ENCODE measurements at places on chromosomes 11 and 22.
A peak's percentile ranks its signal among the peaks of the same experiment; 100 is the strongest.

GRCh38 chr11:1923201-1923956 lies 3.9 kb downstream of the TNNT3 start:
- no peak for DNase-seq

DNA sequence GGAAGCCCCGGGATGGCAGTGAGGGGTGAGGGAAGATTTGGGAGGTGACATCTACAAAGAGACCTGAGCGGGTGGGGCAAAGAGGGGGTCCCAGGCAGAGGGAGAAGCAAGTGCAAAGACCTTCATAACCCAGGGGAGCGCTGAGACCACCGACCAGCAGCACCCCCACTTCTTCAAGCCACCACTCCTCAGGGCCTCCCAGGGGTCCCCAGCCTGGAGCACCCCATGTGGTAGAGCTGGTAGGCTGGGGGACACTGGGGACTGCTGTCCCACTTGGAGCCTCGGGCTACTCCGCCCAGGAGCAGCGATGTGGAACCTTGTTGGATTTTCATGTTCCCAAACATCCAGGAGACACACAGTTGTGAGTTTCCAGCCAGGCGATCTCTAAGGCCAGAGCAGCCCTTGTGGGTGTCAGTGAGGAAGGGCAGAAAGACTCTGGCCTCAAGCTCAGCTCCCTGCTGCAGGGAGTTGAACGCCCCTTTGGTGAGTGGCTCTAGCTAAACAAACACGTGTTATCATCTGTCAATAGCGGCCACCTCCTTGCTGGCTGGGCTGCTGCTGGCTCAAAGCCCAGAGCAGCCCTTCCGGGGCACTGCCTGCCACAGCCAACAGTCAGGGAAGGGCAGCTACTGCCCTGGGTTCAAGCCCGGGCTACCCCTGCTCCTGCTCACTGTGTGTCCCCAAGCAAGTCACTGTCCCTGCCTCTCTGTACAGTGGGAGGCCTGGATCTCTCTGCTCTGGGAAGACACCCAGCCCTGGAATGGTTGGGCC lies 25.7 kb upstream of the CHKA start:
- peak; percentile 68 for DNase-seq

DNA sequence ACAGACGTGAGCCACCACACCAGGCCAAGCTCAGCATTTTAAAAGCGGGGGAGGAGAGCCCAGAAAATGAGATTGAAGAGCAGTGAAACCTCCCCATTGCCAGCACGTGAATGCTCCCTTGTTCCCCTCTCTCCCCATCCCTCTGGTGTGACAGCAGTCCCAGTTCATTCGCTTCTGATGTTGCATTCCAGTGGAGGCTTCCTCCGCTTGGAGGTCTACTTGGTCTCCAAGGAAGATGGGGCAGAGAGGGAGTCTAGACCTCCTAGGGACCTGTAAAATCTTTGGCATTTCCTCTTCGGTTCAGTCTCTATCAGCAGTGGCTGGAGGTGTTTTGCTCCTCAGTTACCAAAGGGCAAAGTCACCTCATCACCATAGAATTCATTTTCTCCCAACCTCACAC lies 30.2 kb upstream of the EP300 start:
- DNase-seq = no peak

DNA sequence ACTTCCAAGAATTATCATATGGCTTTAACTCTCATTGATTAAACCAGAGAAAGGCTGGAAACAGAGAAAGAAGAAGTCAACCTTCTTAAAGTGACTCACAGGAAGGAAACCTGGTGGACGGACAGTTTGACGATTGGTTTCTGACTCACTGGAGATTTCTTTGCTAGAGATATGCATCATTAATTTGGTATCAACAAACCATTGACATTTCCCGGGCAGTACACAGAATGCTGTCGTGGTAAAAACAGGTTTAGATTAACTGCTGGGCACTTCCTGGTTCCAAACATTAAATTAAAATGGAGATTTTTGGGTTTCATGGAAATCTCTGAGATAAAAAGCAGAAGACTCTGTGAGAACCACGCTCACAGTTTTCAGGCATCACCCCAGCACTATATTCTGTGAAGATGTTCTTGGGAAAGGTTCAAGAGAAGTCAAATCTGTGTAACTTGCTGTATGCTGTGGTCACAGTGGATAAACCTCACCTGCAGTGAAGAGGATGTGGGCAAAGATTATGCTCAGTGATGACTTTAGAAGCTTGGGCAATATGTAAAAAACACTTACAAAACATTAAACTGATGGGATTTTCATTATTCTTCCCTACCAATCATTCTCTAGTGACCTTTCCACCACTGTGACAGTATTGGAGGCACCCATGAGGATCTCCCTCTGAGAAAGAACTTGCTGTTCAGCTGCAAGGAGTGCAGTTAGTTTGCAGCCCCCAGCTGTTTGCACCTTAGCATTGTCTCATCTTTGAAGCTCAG lies 61.1 kb upstream of the CD44 start:
- DNase-seq = peak; percentile 31

DNA sequence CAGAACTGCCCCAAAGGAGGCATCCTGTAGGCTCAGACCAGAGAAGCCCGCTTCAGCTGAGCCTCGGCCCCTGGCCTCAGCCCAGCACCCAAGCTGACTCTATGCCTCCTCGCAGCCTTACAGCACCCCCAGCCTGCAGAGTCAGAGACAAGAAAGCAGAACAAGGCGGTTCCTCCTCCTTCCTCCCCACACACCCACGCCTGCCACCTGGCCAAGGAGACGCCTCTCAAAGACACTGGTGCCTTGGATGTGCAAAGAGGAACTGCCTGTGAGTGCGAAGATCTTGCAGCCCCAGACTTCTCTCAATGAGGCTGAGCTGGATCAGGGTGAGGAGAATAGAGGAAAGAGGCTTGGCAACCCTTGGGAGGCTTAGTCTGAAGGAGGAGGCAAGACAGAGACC lies 60.2 kb downstream of the PDE2A start:
- no peak for DNase-seq

DNA sequence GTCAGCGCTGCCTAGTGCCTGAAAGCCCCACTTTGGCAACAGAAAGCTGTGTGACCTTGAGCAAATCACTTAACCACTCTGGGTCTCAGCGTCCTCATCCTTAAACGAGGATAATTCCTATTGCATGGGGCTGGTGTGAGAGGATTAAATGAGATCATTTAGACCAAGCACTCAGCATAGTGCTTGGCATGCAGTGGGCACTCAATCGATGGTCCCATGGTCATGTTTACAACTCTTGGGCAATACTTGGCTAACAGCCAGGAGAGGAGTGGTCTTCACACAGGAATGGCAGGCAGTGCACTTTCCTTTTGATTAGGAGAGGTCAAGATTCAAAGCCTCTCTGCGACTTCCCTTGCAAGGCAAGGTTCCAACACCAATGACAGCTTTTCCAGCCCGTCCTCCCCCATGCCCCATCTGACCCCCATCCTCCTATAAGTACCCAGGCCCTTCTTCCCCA lies 14.1 kb downstream of the TNKS1BP1 start:
- peak; percentile 56 for DNase-seq

DNA sequence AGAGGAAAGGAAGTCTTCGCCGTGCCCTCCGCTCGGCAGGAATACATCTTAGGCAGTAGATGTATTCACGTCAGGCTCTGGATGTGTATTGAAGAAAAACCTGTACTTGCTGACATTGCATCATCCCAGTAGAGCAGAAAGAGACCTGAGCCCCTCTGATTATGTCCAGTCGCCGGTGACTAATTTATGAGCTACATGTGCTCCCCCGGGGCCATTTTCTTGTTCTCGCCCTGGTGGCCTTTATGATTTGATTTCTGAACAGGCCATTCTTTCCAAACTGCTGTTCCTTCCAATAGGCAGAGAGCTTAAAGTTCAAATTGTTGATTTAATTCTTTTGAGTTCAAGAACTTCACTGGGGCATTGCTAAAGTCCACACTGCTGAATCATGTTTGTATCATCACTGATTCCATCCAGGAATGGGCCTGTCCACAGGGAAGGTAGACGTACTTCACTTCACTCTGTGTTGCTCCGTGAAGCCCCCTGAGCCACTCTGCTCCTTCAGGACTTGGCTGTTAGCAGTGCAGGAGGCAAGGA lies 137.3 kb upstream of the RASSF10 start:
- no peak for DNase-seq

DNA sequence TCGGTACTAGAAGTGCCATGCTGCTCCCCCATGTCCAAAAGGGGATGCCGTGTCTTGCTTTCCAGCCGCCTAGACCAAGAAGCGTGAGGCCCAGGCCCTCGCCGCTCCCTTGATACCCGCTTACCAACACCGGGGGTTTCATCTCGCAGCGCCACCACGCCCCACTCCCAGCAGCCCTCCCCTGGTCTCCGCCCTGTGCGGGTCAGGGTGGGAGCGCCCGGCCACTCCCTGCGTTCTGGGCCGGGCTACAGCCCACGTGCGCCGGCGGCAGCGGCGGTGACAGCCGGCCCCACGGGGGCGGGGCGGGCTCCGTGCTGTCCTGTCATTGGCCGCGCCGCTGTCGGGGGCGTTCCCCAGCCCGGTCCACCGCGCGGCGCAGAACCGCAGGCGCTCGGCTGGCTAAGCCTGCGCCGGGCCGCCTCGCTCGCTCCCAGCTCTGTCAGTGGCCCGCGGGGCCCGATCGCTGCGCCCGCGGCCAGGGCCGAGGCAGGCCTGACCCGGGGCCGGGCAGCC lies at the start of gene MICAL2:
TSS of gene MICAL2 (plus strand) at position 390 of the 513 bp plus-strand sequence. CDS start 51,566 bp downstream, outside the sequence.
- DNase-seq = peak; percentile 85

DNA sequence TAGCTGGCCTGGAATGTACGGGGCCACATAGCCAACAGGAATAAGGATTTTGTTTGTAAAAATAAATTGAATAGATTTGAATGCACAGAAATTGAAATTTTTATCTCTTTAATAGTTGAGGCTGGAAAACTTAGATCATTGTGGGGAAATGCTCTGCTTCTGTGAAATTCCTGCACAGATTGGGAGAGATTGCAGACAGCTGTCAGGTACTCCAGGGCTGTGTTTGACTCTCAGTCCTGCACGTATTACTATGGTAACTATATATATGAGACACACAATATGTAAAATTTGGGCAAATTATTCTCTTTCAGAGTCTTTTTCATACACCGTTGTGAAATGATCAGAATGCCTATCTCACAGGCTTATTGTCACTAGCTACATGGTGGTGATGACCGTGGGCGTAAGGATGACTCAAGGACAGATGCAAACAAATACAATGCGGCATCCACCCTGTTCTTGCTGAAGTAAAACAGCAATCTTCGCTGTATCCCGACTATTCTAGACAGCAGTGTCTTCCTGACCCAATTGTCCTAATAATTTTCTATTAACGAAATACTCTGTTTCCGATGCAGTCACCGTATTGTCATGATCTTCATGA lies 79.4 kb downstream of the ZC3H12C start:
- no peak for DNase-seq

- DNase-seq = no peak
Observed at GRCh38 chr22:29702931-29703501, 16.8 kb upstream of the CABP7 start.

GRCh38 chr11:35211952-35212351 lies 73.0 kb downstream of the CD44 start:
- no peak for DNase-seq

- DNase-seq = peak; percentile 72
Observed at GRCh38 chr11:44634401-44635281, 69.2 kb downstream of the CD82 start.

- DNase-seq = no peak
Observed at GRCh38 chr11:94224078-94224477, 80.3 kb upstream of the IZUMO1R start.

DNA sequence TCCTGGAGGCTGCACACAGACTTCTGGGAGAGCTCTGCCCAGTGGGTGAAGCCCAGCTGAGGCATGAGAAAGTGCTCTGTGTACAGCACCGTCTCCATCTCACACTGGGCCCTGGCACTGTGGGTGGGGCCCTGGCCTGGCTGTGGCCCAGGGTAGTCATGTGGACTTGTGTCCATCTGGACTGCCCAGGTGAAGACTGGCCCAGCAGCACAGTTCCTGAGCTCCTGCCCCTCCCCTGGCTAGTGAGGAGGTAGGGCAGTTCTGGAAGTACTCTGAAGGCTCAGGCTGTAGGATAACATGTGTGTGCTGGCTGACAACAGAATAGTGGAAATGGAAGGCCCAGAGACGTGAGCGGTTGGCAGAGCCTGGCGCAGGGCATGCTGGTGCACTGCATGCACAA lies 35.4 kb downstream of the RSPH14 start:
- DNase-seq = no peak

GRCh38 chr11:116072601-116073410 lies 568.6 kb upstream of the CADM1 start:
- no peak for DNase-seq

GRCh38 chr11:8793114-8793777 lies 110.7 kb downstream of the RPL27A start:
- no peak for DNase-seq

Measured in DMS79 (cell line).